Stimulated activated CD4-positive, alpha-beta T cell treated with anti-CD3 and anti-CD28 coated beads, Interleukin-1b, Interleukin-23, amount 100 ng/mL, for 24 hours (primary cell): ENCODE measurements at places on chromosomes 2 and 18.

DNA sequence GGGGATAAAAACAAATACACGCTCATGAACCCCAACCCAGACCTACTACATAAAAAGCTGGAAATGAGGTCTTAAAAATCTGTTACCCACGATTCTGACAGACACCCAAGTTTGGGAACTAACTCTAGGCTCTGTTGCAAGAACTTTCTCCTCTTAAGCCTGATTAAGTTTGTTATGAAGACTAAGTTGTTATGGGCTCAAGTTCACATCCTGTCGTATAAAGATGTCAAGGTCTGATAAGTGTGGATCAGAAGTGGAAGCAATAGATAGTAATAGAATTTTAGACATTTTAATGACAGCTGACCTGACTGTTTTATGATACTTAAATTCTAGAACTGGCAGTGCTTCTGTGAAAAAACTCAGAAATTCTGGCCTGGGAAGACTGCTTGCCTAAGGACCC is 43.2 kb downstream of the LPIN2 start:
- no peak for DNase-seq

DNA sequence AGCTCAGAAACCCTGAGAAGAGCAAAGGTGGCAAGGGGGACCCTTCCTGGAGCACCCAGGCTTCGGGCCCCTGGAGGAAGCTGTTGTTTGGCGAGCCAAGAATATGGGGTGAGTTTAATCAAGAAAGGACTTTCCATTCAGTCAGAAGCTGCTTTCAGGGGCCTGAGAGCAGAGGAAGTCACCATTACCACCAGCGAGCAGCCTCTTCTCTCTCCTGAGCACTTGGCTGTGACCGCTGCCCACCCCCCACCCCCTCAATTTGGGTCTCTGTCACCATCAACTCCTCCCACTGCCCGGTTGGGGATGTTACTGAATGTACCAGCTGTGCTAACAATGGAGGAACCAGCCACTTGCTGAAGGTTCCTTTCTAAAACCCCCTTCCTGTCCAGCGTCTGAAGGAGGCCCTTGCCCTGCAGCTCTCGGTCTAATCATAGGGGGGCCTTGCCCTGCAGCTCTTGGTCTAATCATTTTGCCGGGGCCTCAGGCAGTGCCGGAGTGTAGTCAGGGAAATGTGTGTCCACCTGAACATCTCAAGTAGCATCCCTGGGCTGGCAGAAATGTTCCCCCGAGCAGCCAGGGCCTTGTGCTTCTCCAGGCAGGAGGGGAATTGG is 943 bp downstream of the INPP5D start:
- DNase-seq, result no peak

- no peak for DNase-seq
Measured at GRCh38 chr2:61928826-61929461, 23.5 kb downstream of the COMMD1 start.

DNA sequence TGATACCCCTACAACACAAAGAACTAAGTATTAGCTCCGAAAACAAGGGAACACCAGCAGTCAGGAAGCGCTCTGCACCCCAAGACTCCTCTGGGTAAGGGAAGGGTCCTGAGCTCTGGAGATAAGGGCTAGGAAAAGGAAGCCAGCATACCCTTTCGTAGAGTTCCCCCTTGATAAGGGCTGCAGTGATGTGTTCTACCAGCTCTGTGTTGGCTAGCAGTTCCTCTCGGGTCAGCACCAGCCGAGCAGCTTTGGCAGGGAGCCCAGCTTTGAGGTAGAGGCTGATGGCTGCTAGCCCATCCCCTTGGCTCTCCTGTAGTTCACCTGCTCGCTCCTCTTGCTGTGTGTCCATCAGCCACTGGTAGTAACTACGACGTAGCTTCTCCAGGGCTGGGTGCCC is 18.9 kb downstream of the KRTCAP3 start:
- DNase-seq, result no peak

GRCh38 chr2:239354132-239354790 is 46.6 kb downstream of the HDAC4 start:
- no peak for DNase-seq

- DNase-seq, result no peak
Measured at GRCh38 chr18:38421872-38422615, 856.4 kb upstream of the CELF4 start.

DNA sequence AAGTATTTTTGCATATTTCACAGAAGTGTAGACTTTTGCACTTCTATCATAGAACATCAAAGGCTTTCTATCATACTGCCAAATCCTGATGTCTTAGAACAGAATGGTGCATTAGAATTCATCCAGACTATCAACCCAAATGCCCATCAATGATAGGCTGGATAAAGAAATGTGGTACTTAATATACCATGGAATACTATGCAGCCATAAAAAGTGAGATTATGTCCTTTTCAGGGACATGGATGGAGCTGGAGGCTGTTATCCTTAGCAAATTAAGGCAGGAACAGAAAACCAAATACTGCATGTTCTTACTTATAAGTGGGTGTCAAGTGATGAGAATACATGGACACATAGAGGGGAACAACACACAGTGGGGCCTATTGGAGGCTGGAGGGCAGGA is 150.2 kb downstream of the PHLPP1 start:
- DNase-seq, result no peak
